T-helper 17 cell (primary cell): ENCODE measurements at places on chromosomes 16 and 17.

GRCh38 chr17:13421581-13422130, 180.1 kb downstream of the HS3ST3A1 start:
- H3K36me3 ChIP-seq, result no peaks in the 10 kb centered on the region
- no peaks in the 10 kb centered on the region for H3K4me1 ChIP-seq
- no peak overlapping the region for H3K27ac ChIP-seq
- no peak for DNase-seq
- peaks cover 12% of the 10 kb centered on the region for H3K27me3 ChIP-seq

DNA sequence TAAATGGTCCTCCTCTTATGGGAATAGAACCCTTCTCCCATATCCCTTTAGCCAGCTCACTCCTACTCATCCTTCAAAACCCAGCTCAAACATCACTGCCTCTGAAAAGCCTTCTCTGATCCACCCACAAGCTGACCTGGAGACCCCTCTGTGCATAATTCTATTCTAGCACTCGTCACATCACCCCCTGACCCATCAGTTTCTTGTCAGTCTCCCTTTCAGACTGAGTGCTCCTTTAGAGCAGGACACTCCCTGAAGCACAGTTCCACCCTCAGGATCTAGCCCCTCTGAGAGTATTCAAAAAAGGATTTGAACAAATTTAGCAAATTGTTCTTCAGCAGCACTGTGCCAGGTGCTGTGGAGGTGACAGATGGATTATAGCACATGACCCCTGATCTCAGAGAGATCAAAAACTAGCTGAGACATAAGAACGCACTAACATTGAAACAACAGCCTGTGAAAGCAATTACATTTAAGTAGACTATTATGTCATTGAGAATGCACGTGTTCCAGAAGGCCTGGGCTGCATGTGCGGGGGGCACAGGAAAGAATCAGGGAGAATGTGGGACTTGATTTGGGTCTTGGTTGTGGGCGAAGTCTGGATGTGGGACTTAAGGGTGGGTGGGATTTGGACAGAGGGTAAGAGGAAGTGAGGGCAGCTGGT, 43.5 kb downstream of the MRPS23 start:
- DNase-seq, result no peak
- H3K27ac ChIP-seq, result no peak overlapping the region
- H3K4me3 ChIP-seq, result no peak overlapping the region
- peaks cover 9% of the 10 kb centered on the region for H3K4me1 ChIP-seq

GRCh38 chr17:47323382-47324223, at the start of gene EFCAB13:
Gene EFCAB13 (plus strand): TSS chr17:47323955. CDS start chr17:47328354, 4,399 bp downstream.
- H3K36me3 ChIP-seq, result peaks cover 5% of the 10 kb centered on the region
- no peaks in the 10 kb centered on the region for H3K27me3 ChIP-seq
- H3K27ac ChIP-seq, result peak within 1 kb of the TSS; percentile 95

GRCh38 chr16:78441298-78441697, 341.8 kb downstream of the WWOX start:
- H3K4me3 ChIP-seq, result no peak overlapping the region
- DNase-seq, result no peak
- H3K27ac ChIP-seq, result no peak overlapping the region
- no peaks in the 10 kb centered on the region for H3K27me3 ChIP-seq

- DNase-seq, result no peak
- H3K4me1 ChIP-seq, result no peaks in the 10 kb centered on the region
- no peaks in the 10 kb centered on the region for H3K27me3 ChIP-seq
These were observed 8.0 kb upstream of the ZNF500 start for GRCh38 chr16:4775005-4775404.

- peaks cover 24% of the 10 kb centered on the region for H3K4me1 ChIP-seq
- H3K27ac ChIP-seq, result no peak overlapping the region
These were observed 203.7 kb downstream of the LGALS9B start for GRCh38 chr17:20263595-20263994.

GRCh38 chr16:50519001-50519400, 29.2 kb upstream of the NKD1 start:
- DNase-seq, result no peak
- peaks cover 24% of the 10 kb centered on the region for H3K27me3 ChIP-seq
- no peak overlapping the region for H3K27ac ChIP-seq
- H3K4me1 ChIP-seq, result no peaks in the 10 kb centered on the region

- H3K4me1 ChIP-seq, result peaks cover 16% of the 10 kb centered on the region
- H3K27ac ChIP-seq, result peak overlapping the region; percentile 81
- peak overlapping the region; percentile 99 for H3K4me3 ChIP-seq
- H3K27me3 ChIP-seq, result no peaks in the 10 kb centered on the region
These were observed 428 bp downstream of the SGSM2 start for GRCh38 chr17:2337544-2338314.

- no peaks in the 10 kb centered on the region for H3K27me3 ChIP-seq
- peaks cover 39% of the 10 kb centered on the region for H3K4me1 ChIP-seq
- peak overlapping the region; percentile 90 for H3K4me3 ChIP-seq
These were observed 1.2 kb downstream of the SNTB2 start for GRCh38 chr16:69188236-69188549.

DNA sequence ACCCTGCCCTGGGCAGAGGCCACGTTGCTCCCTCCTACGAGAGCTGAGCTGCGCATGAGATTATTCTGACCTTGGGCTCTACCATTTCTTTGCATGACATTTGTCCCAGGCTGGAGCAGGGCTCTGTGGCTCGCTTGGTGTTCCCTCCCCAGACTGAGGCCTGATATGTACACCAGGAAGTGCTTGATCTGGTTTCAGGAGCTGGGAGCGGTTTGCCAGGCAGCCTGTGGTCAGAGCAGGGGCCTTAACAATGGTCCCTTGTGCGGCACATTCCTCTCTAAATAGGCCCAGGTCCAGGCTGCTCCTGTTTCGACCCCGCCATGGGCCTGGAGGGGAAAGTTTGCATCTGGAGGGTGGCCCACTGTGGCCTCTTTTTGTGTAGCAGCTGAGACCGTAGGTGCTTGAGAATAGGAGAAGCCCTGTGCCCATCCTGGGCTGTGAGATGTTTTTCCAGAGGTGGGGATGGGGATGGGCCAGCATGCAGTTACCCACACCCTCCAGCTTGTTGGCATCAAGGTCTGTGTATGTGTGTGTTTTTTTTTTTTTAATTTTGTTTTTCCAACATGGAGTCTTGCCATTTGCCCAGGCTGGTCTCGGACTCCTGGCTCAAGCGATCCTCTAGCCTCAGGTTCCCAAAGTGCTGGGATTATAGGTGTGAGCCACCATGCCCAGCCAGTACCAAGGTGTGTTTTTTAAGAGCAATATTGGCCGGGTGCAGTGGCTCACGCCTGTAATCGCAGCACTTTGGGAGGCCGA, 253.9 kb downstream of the SEC14L1 start:
- no peak overlapping the region for H3K4me3 ChIP-seq
- no peaks in the 10 kb centered on the region for H3K36me3 ChIP-seq
- H3K27ac ChIP-seq, result peak overlapping the region; percentile 67
- DNase-seq, result no peak
- H3K27me3 ChIP-seq, result no peaks in the 10 kb centered on the region

GRCh38 chr17:29124135-29124924, 55.9 kb downstream of the MYO18A start:
- DNase-seq, result no peak
- peaks cover 9% of the 10 kb centered on the region for H3K4me1 ChIP-seq
- H3K27me3 ChIP-seq, result no peaks in the 10 kb centered on the region

GRCh38 chr17:82356845-82357355, 2.1 kb upstream of the TEX19 start:
- DNase-seq, result no peak
- peaks cover 8% of the 10 kb centered on the region for H3K4me1 ChIP-seq
- no peak overlapping the region for H3K4me3 ChIP-seq
- H3K27me3 ChIP-seq, result peaks cover 21% of the 10 kb centered on the region
- no peak overlapping the region for H3K27ac ChIP-seq

GRCh38 chr16:68902003-68902968, 59.0 kb downstream of the TANGO6 start:
- no peak overlapping the region for H3K4me3 ChIP-seq
- no peak overlapping the region for H3K27ac ChIP-seq
- peaks cover 2% of the 10 kb centered on the region for H3K36me3 ChIP-seq
- no peaks in the 10 kb centered on the region for H3K27me3 ChIP-seq
- H3K4me1 ChIP-seq, result peaks cover 2% of the 10 kb centered on the region

GRCh38 chr16:31711344-31711845, 162.2 kb upstream of the ZNF267 start:
- no peak for DNase-seq
- H3K27me3 ChIP-seq, result no peaks in the 10 kb centered on the region
- peaks cover 2% of the 10 kb centered on the region for H3K36me3 ChIP-seq
- peak overlapping the region; percentile 99 for H3K27ac ChIP-seq
- H3K4me3 ChIP-seq, result peak overlapping the region; percentile 99
- H3K4me1 ChIP-seq, result peaks cover 64% of the 10 kb centered on the region

DNA sequence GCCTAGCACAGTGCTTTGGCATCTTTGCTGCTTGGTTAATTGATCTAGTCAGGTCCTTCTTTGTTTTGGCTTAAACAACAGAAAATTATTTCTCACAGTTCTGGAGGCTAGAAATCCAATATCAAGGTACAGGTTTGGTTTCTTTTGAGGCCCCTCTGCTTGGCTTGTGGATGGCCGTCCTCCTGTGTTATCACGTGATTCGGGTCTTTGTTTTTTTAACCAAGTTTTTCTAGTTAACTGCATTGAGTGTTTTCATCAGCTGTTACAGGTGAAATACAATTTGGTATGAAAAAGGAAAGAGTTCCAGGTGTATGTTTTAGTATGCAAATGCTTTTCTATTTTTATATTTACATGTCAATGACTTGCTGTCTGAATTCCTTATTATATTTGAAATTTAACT, 2.8 kb downstream of the NLK start:
- H3K4me1 ChIP-seq, result peaks cover 48% of the 10 kb centered on the region
- H3K36me3 ChIP-seq, result no peaks in the 10 kb centered on the region
- H3K27ac ChIP-seq, result no peak overlapping the region
- no peaks in the 10 kb centered on the region for H3K27me3 ChIP-seq

- H3K27me3 ChIP-seq, result peaks cover 13% of the 10 kb centered on the region
- no peak for DNase-seq
- no peak overlapping the region for H3K4me3 ChIP-seq
- no peaks in the 10 kb centered on the region for H3K36me3 ChIP-seq
- no peaks in the 10 kb centered on the region for H3K4me1 ChIP-seq
These were observed 4.7 kb downstream of the DNAH17 start for GRCh38 chr17:78572239-78573205.

DNA sequence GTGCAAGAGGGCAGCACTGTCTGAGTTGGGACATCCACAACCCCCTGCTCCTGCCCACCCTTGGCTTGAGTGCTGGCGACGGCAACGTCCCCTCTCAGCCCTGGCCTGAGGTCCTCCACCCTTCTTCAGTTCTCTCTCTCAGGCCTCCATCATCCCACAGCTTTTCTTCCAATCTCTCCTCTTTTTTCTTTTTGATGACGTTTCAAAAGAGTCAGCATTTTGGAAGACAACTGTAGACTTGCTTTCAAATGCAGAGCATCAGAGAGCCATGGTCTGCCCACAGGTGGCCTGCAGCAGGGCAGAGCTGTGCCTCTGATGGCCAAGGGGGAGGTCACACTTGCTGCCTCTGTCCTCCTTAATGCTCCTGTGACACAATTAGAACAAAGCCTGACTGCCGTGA, 775.4 kb downstream of the KCNJ18 start:
- no peaks in the 10 kb centered on the region for H3K27me3 ChIP-seq
- H3K4me1 ChIP-seq, result no peaks in the 10 kb centered on the region
- DNase-seq, result no peak
- H3K27ac ChIP-seq, result no peak overlapping the region
- H3K4me3 ChIP-seq, result no peak overlapping the region
- H3K36me3 ChIP-seq, result no peaks in the 10 kb centered on the region

DNA sequence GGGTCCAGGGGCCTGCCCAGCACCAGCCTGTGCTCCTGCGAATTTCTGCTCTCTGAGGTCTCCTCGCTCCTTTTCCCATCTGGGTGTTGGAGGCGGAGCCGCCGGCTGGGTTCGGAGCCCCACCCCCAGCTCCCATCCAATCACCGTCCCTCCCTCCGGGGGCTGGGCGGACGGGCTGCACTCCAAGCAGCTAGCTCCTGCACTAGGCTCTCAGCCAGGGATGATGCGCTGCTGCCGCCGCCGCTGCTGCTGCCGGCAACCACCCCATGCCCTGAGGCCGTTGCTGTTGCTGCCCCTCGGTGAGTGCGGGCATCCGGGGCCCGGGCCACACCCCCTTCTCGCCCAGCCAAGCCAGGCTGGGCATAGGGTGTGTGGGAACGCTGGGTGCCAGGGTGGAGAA, at the start of gene NRN1L:
TSS of gene NRN1L (plus strand) at position 202 of the 400 bp plus-strand sequence. CDS start at position 221, 19 bp downstream.
- H3K27me3 ChIP-seq, result no peaks in the 10 kb centered on the region
- H3K36me3 ChIP-seq, result no peaks in the 10 kb centered on the region
- no peak within 1 kb of the TSS for H3K4me3 ChIP-seq

GRCh38 chr16:74951206-74951605, 33.7 kb downstream of the WDR59 start:
- H3K27me3 ChIP-seq, result no peaks in the 10 kb centered on the region
- peaks cover 14% of the 10 kb centered on the region for H3K36me3 ChIP-seq
- H3K27ac ChIP-seq, result no peak overlapping the region
- no peak overlapping the region for H3K4me3 ChIP-seq
- H3K4me1 ChIP-seq, result peaks cover 7% of the 10 kb centered on the region
- no peak for DNase-seq

DNA sequence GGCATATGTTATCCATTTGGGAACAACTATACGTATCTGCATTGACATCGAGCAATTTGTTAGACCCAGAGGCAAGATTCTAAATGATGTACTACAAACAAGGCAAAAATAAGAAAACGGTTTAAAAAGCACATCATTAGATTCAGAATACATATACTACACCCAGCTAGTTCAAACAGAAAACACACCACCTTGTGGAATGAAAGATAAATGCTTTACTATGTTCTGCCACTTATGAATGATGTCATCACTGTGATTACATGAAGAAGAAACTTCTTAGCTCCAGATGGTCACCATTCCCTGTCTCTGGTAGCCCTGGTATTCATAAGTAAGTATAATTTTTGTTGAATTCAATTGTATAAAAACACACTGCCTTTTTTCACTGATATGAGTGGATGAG, 7.8 kb downstream of the NACA2 start:
- no peak for DNase-seq
- H3K4me3 ChIP-seq, result no peak overlapping the region

- no peak overlapping the region for H3K4me3 ChIP-seq
- no peak for DNase-seq
- no peaks in the 10 kb centered on the region for H3K36me3 ChIP-seq
- H3K4me1 ChIP-seq, result peaks cover 19% of the 10 kb centered on the region
These were observed 22.3 kb downstream of the C16orf90 start for GRCh38 chr16:3472878-3473595.

GRCh38 chr16:4371357-4372000, at the start of gene VASN:
Gene VASN (plus strand): TSS chr16:4371848. CDS start chr16:4380878, 9,030 bp downstream.
- DNase-seq, result peak; percentile 70
- H3K4me1 ChIP-seq, result peaks cover 32% of the 10 kb centered on the region
- H3K27ac ChIP-seq, result peak within 1 kb of the TSS; percentile 84
- peak within 1 kb of the TSS; percentile 82 for H3K4me3 ChIP-seq
- no peaks in the 10 kb centered on the region for H3K27me3 ChIP-seq

DNA sequence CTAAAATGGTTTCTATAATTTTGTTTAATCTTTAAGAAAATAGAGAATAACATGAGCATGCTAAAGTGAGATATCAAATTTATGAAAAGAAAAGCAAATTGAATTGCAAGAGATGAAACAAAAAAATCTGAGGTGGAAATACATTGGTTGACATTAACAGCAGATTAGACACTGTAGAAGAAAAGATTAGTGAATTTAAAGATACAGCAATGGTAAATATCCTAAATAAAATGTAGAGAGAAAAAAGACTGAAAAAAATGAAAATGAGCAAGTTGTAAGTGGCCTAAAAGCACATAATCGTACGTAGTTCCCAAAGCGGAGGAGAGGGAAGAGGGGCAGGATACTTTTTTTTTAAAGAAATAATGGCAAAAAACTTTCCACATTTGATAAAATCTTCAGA, 30.5 kb upstream of the ALDH3A2 start:
- no peaks in the 10 kb centered on the region for H3K27me3 ChIP-seq
- H3K27ac ChIP-seq, result no peak overlapping the region
- H3K36me3 ChIP-seq, result no peaks in the 10 kb centered on the region
- no peak overlapping the region for H3K4me3 ChIP-seq
- DNase-seq, result no peak

GRCh38 chr16:67547423-67548264, 14.7 kb upstream of the CTCF start:
- no peaks in the 10 kb centered on the region for H3K27me3 ChIP-seq
- DNase-seq, result peak; percentile 49
- H3K27ac ChIP-seq, result peak overlapping the region; percentile 93
